ENCODE measurements at places on chromosomes 1 and 21. TPM values are rescaled to one million over a fixed set of nuclear protein-coding genes. Genes with fewer than 3 reads are reported as not detected.

Gene SLAMF7
- 1.0 TPM for total RNA-seq

Gene TRIM63
- total RNA-seq = not detected

Gene SEMA6C
- total RNA-seq = 1.4 TPM

Gene TEX38
- total RNA-seq = not detected

Gene BMP8B
- total RNA-seq = 0.19 TPM

Gene DNAH14
- total RNA-seq = 19.8 TPM

Gene DHRS3
- total RNA-seq = 62.6 TPM

Gene ADCY10
- 4.7 TPM for total RNA-seq

Gene PLPPR4
- total RNA-seq = 0.61 TPM

Gene OR10K1
- total RNA-seq = not detected

Gene AIRE
- 0.05 TPM for total RNA-seq

Gene BSND
- total RNA-seq = 0.14 TPM

Gene IFI44
- 9.0 TPM for total RNA-seq

Gene TSPAN1
- 2.4 TPM for total RNA-seq

Gene INAVA
- 0.67 TPM for total RNA-seq

Gene UBE2Q1
- total RNA-seq = 18.7 TPM
